Hematopoietic multipotent progenitor cell treated with erythropoietin and hydrocortisone succinate and interleukin-3 and kit ligand, for 6 days (in vitro differentiated cells): ENCODE measurements at places on chromosomes 4 and X.
A peak's percentile ranks its signal among the peaks of the same experiment; 100 is the strongest.

DNA sequence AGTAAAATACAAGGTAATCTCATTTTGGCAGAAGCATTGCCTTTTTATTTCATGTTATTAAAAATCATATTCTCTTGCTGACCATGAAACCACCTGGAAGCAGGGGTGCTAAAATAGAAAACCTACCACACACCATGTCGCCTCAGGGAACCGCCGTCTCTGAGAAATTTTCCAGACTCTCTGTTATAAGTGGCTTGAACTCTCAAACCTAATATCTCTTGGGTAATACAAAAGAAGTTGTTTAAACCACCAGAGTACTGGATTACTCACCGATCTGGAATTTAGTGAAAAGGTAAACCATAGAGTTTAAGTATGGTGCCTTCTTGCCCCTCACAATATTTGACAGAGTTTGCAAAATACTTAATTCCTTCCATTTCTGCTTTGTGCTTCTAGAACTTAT lies 27.7 kb downstream of the ENPP6 start:
- no peak for DNase-seq

DNA sequence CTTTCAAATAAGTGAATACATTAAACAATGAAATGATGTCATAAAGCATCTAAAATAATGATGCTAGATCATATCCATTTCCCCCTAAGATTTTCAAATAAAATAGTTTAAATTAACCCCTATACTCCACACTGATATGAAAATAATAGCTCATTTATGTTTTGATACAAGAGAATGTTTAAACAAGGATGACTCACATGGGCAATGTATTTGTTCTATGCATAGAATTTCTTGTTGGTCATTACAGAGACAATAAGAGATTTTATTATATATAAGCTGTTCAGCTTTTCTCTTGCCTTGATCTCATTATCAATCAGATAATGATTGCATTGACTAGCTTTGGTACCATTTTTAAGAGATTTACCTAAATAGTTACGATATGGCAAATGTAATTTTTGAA lies 411.7 kb downstream of the ARHGAP24 start:
- no peak for DNase-seq

DNA sequence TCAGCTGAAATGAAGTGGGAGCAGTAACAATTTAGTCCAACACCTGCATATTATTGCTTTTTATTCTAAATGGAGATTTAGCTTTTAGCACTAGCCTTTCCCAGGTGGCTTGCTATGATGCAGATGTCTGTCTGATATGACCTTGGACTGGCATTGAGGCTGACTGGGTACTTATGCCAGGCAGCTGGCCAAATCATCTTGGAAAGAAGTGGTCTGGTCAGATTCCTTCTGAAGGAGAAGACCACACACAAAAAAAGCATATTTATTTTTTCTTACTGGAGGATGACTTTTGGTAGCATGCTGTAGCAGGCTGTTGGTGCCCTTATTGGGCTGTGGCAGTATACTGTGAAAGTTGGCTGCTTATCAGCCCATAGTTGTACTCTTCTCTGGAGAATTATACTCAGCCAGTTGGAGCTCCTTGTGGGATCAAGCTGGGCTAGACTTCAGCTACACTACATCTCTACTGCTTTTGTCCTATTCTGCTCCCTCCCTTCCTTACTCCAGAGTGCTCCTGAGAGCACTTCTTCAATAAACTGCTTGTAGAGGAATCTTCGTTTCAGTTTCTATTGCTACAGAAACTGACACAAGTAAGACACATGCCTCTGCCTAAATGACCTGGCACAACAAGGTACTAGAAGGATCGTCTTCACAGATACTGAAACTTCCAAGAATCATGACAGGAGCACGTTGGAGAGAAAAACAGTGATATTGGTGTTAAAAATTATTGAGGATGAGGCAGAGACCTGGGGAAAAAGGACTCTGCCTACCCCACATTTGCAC lies 196.8 kb upstream of the RPS6KA3 start:
- DNase-seq = no peak

DNA sequence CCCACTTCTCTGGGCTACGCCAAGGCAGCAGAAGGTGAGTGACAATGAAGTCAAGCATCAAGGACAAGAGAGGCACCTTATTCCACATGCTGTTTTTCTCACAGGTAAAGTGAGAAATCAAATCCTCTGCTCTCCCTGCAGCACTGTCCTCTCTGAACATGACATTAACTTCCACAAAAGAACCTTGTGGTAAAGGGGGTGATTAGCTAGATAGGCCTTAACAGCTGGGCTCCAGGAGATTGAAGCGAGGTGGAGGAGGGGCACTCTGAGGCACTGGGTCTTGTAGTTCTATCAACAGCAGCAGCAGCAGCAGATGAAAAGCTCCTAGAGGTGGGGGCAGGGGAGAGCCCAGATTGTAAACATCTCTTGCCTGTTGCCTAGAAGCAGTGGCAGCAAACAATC lies 96.8 kb upstream of the CXXC4 start:
- DNase-seq = no peak

- peak; percentile 43 for DNase-seq
Observed at GRCh38 chrX:49191574-49192011, 5.4 kb upstream of the PRICKLE3 start.

DNA sequence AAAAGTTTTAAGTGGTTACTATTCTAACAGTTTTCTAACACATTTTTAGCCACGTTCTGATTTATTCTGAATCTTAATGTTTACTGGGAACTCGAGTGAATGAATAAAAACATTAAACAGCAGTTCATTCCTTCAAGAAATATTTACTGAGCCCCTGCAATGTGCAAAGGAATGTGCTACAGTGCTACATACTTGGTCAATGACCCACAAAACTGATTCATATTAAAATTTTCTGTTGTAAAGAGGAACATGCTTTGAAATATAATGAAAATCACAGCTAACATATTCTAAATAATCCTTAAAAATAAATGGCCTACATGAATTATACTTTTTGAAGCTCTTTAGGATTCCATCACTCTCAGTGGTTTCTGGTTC lies 78.7 kb downstream of the ARAP2 start:
- no peak for DNase-seq

DNA sequence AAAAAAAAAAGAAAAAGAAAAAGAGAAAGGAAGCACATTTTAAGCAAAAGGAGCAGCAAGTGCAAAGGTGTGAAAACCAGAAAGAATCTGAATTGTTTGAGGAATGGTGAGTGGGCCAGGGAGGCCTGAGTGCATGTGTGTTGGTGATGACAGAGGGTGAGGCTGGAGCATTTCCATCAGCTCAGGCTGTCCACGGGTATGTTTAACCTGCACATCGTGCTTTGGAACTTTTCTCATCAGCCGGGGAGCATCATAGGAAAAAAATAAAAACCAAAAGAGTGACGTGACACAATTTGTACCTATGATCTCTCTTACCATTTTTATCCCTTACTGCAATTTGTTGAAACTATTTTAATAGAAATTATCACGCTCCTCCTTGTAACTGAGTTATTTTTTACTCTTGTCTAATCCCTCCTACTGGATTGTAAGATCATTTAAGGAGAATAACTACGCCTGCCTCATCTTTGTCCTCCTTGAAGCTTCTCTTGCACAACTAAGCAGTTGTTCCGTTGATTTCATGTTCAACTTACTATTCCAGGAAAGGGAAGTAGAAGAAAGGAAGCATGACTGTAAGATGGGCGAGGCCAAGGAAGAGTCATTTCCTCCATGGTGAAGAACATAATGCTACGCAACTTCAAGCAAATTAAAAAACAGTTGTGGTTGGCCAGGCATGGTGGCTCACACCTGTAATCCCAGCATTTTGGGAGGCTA lies 7.0 kb downstream of the PALLD start:
- DNase-seq = peak; percentile 30

- DNase-seq = no peak
Observed at GRCh38 chr4:4578981-4579380, 37.1 kb upstream of the STX18 start.

DNA sequence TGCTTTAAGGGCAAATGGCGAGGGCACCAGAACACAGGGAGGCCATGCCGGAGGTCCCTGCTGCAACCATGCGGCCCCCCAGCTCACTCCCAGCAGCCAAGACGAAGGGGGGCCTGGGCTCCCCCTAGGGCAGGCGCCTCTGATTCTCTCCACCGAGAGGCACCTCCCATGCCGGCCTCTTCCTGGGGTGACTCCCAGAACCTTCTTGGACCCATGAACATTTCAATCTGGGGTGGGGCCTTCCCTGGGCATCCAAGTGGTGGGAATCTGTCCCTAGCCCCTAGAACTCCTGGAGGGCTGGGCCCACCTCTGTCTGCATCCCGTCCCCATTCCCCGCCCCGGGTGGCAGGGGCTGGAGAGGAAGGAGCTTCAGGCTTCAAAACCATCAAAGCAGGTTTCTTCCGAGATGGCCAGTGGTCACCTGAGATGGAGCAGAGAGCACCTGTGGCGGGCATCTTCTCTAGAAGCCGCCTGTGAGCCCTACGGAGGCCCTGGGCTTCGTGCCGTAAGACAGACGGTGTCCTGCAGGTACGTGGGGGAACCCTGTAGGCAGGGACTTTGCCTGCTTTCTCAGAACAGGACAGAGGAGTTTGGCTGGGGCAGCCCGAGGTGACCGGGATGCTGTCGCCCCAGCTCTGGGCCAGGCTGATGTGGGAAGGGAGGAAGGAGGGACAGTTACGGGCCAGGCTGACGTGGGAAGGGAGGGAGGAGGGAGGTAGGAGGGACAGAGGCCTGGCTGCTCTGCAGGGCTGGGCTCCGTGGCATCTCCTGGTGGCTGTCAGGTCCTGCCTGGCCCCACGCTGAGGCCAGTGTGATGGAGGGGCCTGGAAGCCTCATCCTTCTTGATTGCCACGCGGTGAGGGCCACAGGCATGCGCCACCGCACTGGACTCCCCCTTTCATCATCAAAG lies 6.8 kb upstream of the SLC25A6 start:
- no peak for DNase-seq

DNA sequence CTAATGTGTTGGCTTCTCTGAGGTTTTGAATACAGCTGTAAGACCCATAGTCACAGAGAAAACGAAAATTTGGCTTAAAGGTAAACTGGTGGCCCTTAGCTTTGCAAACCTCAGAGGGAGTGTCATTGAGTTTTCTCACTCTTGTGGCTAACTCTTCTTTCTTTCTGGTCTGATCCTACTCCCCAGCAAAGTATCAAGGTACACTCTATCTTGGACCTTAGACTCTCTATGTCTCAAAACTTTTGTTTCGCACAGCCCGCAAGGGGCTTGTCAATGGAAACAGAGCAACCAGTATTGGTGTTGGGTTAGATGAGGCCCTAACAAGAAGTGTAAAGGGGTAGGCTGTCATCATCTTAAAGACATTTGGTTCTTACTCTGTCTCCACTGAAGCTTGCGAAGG lies 19.8 kb downstream of the APOO start:
- no peak for DNase-seq

DNA sequence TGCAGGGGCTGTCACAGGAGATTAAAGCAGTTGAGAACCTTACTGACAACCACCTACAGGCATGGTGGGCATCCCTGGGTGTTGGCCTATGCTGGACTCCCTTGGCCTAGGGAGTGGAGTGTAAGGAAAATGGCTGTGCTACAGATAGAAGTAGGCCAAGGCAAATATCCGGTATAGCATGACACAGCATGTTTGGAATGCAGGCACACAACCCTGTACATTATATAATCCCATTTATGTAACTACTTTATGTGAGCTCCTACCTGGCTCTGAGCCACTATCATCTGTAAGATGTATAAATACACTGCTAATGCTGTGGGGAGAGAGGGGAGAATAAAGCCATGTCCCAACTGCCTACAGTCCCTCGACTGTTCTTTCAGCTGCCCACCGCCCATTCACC lies 38.7 kb upstream of the KCTD8 start:
- no peak for DNase-seq

- DNase-seq = no peak
Observed at GRCh38 chrX:129979207-129979920, 3.1 kb upstream of the BCORL1 start.

- DNase-seq = no peak
Observed at GRCh38 chr4:143726714-143727113, 26.2 kb upstream of the FREM3 start.

GRCh38 chr4:148015058-148015457 lies 283.2 kb downstream of the ARHGAP10 start:
- DNase-seq = peak; percentile 27

DNA sequence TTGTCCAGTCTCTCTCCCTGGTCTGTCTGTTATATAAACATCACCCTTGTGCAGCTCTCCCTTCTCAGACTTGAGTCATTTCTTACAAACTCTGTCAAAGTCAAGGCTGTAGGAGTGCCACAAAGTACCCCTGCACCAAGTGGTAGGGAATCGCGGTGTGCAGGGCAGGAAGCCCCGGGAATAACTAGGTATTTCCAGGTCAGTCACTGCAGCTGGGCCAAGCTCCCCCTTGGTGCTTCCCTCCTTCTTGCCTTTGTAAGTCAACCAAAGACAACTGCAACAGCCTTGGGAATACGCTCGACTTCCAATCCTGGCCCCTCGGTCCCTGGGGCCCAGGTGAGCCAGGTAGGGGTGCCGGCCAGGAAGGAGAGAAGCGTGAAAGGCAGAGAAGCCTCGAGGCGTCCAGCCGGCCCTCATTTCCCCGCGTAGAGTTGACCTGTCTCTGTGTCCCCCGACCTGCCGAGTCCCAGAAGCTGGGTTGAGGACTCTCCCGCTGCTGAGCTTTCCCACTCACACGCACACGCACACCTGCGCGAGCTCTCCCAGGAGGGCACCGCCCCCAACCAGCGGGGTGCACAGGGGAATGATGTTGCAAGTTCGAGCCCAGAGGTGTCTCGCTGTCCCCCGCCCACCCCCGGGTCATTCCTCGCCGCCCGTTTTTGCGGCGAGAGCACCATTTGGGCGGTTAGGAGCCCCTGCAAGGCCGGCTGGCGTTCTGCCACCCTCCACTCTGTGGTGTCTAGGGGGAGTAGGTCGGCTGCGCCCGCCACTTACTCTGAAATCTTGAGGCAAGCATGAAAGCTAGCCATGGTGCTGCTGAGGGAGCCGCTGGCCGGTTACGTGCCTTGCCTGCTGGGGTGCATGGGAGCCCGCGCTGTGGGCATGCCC lies 22.8 kb upstream of the KIAA1210 start:
- DNase-seq = no peak

- DNase-seq = no peak
Observed at GRCh38 chr4:144627663-144628076, 18.3 kb upstream of the HHIP start.

DNA sequence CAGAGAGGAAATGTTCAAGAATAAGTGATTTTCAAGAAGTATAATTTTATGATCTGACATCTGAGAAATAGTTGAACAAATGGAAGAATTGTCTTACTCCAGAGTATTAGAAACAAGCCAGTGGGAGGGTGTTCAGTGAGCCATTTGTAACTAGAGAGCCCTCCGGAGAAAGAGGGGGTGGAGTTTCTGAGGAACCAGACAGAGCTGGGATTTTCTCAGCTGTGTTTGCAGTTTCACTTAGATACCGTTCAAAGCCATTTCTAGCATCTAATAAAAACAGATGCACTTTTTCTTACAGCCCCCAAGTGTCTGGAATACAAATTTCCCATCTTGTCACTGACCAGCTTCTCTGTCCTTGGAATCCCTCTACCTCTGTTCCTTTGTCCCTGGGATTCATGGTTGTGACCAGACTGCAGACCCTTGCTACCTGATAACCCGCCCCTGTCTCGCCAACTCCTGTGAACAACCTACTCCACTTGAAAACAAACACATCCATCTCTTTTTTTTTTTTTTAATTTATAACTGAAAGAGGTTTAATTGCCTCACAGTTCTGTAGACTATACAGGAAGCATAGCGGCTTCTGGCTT lies 132.8 kb upstream of the KLF3 start:
- DNase-seq = no peak
